Dermis microvascular lymphatic vessel endothelial cell (primary cell): ENCODE measurements at places on chromosomes 16 and 17. TPM values are rescaled to one million over a fixed set of nuclear protein-coding genes. Genes with fewer than 3 reads are reported as not detected.

- no peak for DNase-seq
Observed at GRCh38 chr17:6498901-6499540, 54.8 kb downstream of the PIMREG start.

GRCh38 chr16:54268340-54268739, 18.2 kb downstream of the IRX3 start:
- no peak for DNase-seq

- DNase-seq, result no peak
Observed at GRCh38 chr16:81752225-81752875, 26.7 kb upstream of the PLCG2 start.

DNA sequence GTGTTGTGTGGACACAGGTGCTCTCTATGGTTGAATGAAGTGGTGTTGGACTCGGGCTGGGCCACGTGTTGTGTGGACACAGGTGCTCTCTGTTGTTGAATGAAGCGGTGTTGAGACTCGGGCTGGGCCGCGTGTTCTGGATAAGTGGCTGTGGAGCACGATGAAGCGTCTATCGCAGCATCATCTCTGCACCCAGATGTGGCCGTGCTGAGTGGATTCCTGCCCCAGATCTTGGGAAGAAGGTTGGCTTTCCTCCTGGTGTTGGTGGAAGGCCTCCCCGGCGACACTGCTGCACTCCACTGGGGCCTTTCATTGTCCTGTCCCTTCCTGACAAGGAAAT, 69.1 kb downstream of the RPTOR start:
- no peak for DNase-seq

DNA sequence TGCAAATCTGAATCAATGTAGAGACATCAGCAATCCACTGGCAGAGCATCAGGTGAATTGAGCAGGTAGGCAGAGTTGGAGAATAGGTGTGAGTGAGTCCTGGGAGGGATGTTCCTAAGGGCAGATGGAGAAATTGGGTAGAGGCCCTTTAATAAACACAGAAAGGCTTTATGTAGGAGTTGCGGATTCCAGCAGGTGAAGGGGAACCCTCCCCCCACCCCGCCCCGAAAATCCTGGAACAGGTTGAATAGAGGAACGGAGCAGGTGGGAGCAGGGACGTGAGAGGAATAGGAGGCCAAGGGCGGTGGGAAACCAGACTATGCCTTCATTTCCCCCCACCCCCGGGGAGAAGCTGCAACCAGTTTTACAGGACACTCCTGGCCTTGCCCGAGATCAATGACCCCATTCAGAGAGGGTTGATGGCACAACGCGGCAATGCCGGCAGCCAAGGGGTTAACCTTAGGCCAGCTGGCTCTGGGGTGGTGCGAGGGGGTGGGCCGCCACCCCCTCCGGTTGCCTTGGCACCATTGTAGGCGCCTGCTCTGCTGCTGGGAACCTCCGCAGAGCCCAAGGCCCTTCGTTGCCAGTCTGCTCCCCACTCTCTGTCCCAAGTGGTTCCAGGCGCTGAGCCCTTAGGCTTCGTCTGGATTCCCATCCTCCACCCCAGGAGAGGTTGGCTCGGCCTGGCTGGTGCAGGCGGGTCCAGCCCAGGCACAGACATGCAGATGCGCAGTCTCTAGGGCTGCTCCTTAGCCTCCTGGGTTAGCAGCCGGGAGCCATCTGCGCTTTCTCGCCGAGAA, 814 bp upstream of the RUNDC3A start:
- DNase-seq, result no peak

GRCh38 chr17:51734462-51734861, 424.1 kb downstream of the CA10 start:
- no peak for DNase-seq

DNA sequence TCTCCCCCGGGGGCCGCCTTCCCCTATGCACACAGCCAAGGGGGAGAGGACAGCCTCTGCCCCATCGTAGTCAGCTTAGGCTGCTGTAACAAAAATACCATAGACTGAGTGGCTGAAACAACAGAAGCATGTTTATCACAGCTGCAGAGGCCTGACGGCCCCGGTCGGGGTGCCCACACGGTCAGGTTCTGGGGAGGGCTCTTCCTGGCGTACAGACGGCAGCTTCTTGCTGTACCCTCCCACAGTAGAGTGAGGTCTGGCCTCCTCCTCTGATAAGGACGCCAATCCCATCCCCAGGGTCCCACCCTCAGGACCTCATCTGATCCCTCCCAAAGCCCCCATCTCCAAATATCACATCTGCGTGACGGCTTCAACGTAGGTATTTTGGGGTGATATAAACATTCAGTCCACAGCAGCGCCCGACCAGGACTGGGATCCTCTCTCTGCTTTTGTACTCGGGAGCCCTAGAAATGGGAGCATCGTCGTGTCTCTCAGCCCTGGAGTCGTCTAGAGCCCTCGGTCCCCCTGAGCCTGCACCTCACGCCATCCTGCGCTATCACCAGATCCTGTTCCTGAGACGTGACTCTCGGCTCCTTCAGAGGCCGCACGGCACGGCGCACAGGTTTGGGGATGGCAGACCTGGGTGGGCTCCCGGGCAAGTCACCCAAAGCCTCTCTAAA, 67.8 kb downstream of the RPH3AL start:
- no peak for DNase-seq

DNA sequence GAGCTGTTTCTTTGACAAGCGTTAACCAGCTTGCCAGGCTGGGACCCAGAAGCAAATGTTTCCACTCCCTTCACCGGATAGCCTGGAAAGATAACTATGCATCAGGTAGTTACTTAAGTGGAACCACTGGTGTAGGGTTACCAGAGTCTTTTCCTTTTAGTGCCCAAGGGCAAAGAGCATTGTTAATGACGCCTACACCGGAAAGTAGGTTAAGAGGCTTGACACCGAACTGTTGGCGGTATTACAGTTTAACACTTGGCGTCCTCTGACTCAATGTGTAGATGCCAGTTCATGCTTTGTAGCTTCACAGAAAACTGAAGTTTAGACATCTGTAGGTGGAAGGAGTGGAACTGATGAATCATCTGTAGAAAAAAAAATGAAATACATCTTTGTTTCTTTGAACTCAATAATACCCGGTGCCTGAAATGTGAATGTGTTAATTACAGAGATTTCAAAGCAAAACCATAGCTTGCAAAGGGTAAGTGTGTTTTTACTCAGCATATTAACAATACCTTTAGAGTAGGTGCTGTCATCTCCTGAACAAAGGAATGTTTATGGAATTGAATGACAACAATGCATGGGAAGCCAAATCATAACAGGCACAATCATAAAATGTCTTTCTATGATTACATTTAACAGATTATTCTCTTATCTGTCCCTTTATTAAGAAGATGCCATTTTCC, 426.7 kb upstream of the SALL1 start:
- DNase-seq, result peak; percentile 44

GRCh38 chr16:9850817-9851216, 331.4 kb downstream of the GRIN2A start:
- DNase-seq, result no peak

DNA sequence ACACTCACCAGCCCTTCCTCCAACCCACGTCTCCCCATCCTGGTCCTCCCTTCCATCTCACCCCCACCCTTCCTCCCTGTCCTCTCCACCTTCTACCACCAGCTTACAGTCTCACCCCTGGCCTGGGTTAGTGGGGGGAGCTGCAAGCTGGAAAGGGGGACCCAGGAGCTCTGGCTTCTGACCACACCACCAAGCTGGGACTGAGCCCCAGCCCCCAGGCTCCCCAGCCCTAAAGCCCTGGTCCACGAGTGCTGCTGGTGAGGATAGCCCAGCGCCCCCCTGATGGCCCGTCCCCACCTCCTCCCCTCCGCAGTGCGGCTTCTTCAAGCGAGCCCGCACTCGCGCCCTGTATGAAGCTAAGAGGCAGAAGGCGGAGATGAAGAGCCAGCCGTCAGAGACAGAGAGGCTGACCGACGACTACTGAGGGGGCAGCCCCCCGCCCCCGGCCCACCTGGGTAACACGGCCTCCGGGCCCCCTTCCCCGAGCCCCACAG, 7.2 kb upstream of the PDK2 start:
- no peak for DNase-seq

- DNase-seq, result no peak
Observed at GRCh38 chr16:17306745-17307144, 164.0 kb downstream of the XYLT1 start.

DNA sequence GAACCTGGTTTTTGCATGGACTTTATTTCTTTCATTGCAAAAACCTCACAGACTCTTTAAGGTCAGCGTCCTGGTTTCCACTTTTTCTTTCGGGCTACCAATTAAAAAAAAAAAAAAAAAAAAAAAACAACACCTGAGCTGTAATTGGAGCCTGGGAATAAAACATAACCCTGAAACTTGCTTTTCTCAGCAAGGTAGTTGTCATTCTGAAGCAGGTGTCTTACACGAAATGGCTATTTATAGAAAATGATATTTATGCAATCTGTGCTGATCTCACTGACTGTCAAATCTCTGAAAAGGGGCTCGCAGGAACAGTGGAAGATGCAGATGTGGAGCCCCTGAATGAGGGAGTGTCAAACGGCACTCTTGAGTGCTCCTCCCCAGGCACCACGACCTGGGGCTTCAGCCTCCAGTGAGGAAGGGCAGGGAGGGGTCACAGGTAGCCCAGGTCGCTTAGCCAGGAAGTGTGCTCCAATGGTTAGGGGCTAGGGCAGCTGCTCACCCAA, 10.4 kb upstream of the COTL1 start:
- no peak for DNase-seq

C16orf46 gene
- total RNA-seq, result 0.26 and 0.51 TPM in 2 replicates

ARHGAP44 gene
- total RNA-seq, result 0.39 and 0.51 TPM in 2 replicates
